Activated CD4-positive, CD25-positive, alpha-beta regulatory T cell treated with anti-CD3 and anti-CD28 coated beads, Interleukin-2, amount 50 U/mL, for 24 hours (primary cell): ENCODE measurements at places on chromosomes 4 and X.

GRCh38 chrX:68648960-68649359, 1.5 kb downstream of the STARD8 start:
- no peak for ATAC-seq

DNA sequence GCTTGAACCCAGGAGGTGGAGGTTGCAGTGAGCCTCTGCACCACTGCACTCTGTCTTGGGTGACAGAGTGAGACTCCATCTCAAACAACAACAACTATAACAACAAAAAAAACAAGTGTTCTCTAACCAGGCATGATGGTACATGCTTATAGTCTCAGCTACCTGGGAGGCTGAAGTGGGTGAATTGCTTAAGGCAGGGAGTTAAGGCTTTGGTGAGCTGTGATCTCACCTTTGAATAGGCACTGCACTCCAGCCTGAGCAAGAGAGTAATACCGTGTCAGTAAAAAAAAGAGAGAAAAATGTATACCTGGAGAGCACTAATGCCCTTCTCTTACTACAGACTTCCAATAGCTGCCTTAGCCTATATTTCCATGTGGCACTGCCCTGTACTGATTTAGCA, 18.9 kb upstream of the USP9X start:
- ATAC-seq: no peak

DNA sequence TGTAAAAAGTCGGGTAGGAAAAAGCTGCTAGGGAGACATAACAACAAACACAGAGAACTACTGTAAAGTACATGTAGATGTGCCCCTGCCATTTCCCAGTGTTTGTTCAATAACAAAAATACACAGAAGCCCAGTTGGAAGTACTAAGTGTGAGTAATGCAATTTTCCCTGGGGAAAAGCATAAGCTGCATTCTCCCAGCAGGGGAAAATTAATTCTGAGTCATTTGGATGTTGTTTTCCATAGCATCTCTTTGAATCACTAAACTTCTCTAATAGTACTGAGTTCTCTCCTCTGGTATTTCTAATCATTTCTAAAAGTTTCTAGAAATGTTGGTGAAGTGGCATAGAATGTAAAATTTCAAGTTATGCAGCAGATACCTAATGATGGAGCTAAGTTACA, 1114.9 kb downstream of the C4orf33 start:
- ATAC-seq: no peak

- no peak for ATAC-seq
These were observed 2649.3 kb downstream of the PCDH7 start for GRCh38 chr4:33369446-33369845.

- no peak for ATAC-seq
These were observed 58.7 kb upstream of the KLF3 start for GRCh38 chr4:38605181-38605752.

- ATAC-seq: peak; percentile 51
These were observed 81.9 kb upstream of the HPGD start for GRCh38 chr4:174604198-174604597.

GRCh38 chr4:81676537-81676936, 204.8 kb upstream of the RASGEF1B start:
- ATAC-seq: no peak

DNA sequence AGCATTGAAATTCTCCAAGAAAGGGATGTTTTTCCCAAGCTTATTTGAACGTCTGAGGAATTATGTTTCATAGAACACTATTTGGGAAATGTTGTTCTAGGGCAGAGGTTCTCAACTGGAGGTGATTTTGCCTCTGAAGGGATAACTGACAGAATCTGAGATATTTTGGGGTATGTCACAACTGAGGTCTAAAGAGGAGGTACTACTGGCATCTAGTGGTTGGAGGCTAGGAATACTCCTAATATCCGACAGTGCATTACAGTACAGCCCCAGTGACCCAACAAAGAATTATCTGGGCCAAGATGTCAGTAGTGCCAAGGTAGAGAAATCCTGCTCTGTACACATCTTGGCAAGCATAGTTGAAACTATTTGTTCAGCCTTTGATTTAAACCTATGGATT, 6.4 kb downstream of the HSPA4L start:
- no peak for ATAC-seq

GRCh38 chrX:13581554-13581953, 12.2 kb downstream of the EGFL6 start:
- no peak for ATAC-seq

DNA sequence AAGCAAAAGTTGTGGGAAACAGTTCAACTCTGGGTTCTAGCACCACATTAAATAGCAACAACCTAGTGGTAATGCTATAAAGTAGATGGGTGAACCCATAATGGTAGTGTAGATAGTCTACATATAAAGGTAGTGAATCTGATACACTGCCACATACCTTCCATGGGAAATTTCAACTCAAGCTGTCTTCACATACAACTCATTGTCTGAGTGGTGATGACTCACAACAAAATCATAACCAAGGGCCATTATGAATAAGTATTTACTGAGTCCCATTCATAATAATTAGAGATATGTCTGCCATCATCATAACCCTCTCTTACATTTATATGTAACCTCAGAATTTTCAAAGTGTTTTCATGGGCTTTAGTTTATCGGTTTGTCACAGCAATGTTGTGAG, 34.8 kb downstream of the EGF start:
- ATAC-seq: peak; percentile 84

DNA sequence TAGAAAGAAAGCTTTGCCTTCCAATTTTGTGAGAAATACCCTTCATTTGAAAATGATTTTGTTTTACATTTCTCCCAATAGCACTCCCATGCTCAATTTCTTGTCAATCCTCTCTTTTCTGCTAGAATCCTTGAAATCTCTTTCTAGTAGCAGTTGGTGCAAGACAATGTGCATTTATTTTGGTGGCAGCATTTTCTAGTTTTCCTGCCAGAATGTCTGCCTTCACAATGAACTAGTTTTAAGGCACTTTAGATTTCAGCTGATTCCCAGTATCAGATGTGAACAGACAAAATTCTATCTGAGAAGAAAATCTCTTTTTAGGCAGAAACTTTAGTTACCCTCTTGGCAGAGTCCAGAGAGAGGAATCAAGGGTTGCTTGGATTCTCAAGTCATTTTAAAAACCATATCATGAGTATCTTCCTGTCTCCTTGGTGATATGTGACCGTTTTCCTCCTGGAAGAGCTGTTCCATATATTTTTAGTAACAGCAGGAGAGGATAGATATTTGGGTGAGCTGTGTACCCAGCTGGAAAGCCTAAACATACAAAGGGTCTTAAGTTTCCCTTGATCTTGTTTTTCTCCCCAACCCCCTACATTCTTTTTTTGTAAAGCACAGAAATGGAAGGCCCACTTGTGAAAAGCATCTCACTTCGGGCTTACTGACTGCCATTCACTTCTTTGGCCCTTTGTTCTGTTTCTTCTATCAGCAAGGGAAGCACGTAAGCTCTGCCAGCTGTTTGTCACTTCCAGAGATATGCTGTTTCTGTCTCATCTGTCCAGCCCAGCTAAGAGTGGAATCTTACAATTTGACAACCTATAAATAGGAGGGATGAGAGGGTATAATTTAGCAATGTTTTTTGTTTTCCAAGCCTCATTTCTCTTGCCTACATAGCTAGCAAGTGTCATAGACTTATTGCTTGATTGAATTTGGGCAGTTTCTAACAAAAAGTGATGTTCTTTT, 38.7 kb downstream of the TSPAN7 start:
- no peak for ATAC-seq

- ATAC-seq: no peak
These were observed 162.0 kb downstream of the FAM47B start for GRCh38 chrX:35104626-35105025.

GRCh38 chr4:188986271-188986689, 847.0 kb downstream of the TRIML1 start:
- ATAC-seq: no peak

GRCh38 chrX:11347300-11347699, 54.1 kb downstream of the AMELX start:
- no peak for ATAC-seq

DNA sequence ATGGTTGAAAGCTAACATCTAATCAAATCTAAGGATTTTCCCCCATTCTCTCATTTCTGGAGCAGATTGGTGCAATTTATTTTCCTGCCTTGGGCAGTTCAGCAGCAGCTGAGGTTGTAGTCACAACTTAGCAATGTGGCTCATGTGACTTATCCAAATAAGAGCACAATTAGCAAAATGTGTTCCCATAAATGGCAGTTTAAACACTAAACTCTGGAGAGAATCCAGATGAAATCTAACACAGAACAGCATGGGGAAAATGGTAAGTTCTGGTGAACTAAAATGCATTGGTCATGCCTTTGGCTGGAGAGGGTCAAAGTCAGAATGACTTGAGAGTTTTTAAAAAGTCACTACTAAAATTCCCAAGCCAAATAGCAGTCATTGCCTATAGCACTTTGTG, 422.6 kb upstream of the DIPK2B start:
- no peak for ATAC-seq

- no peak for ATAC-seq
These were observed 204.1 kb upstream of the NEIL3 start for GRCh38 chr4:177105536-177105935.

- ATAC-seq: no peak
These were observed 109.0 kb upstream of the AADAT start for GRCh38 chr4:170198747-170199146.

- no peak for ATAC-seq
These were observed 554 bp downstream of the KLHL15 start for GRCh38 chrX:24026432-24026831.

DNA sequence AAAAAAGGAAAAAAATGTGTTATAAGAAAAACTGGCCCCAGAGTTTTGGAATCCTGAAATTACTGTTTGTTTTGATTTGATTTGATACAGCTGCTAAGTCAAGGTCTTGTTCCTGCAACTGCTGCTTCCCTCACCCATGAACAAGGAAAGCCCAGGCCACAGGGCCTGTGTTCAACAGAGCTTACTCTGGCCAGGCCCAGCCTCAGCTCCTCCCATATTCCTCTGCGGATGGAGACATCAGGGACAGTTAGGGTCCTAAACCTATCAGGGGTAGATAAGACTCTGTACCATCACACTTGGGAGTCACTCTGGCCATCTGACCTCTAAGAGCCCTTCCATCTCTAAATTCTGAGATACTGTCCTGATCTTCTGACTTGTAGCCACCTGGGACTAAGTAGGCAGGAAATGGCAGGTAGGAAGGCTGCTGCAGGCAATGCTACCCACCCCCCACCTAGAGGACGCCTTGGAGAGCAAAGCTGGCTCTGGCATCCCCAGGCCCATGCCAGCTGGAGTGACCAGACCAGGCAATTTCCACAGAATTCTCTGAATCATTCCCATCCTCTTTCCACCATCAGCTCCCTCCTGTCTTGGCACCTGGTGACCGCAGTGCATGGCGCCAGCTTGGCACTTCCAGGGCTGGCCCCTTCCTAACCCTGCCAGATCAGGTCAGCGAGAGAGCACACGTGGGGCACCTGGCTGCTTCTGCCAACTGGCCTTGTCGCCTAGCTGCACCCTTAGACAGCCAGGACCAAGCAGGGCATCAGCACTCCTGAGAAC, 58.0 kb upstream of the TMEM33 start:
- no peak for ATAC-seq

GRCh38 chrX:31323658-31324057, 251.8 kb upstream of the FTHL17 start:
- no peak for ATAC-seq

GRCh38 chr4:94226763-94227162, 19.1 kb downstream of the SMARCAD1 start:
- ATAC-seq: no peak

DNA sequence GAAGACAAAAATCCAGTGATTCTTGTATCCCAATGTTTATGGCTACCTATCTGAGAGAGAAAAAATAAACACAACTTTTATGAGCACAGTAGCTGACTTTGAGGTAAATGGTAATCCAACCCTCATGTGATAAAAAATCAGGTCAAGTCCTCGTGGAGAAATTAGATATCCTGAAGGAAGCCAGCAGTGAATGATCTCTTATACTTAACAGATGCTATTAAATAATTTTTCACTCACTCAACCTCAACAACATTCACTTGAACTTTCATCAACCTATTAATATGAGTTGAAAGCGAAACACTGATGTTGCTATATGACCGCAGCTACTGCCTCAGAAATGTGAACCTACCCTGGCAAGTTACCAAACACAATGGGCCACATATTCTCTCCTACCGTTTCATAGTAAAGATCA, 105.4 kb downstream of the GPC3 start:
- ATAC-seq: no peak

DNA sequence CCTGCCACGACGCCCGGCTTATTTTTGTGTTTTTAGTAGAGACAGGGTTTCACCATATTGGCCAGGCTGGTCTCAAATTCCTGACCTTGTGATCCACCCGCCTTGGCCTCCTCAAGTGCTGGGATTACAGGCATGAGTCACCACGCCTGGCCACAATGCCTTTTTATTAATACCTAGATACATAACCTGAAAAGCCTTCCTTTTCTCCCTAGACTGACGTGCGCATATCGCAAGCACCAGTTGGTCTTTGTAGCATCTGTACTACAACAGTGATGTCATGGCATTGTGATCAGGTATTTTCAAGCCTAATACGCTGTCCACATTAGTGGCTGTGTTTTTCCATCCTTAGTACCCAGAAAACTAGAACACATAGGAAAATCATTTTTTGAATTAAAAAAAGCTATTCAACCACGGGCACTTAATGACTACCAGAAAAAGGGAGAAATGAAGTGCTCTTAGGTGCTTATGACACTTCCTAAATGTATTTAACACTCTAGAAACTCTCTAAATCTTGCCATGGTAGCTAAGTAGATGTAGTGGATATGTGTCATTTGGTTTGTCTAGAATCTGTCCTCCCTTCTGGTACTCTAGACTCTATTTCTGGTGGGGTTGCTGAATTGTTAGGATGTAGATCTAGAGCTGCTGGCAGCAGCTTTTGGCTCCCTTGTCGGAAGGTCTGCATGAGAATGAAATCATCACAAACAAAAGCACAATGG, 707.8 kb downstream of the STIM2 start:
- no peak for ATAC-seq

- no peak for ATAC-seq
These were observed 209.9 kb downstream of the SHROOM3 start for GRCh38 chr4:76644831-76645485.

DNA sequence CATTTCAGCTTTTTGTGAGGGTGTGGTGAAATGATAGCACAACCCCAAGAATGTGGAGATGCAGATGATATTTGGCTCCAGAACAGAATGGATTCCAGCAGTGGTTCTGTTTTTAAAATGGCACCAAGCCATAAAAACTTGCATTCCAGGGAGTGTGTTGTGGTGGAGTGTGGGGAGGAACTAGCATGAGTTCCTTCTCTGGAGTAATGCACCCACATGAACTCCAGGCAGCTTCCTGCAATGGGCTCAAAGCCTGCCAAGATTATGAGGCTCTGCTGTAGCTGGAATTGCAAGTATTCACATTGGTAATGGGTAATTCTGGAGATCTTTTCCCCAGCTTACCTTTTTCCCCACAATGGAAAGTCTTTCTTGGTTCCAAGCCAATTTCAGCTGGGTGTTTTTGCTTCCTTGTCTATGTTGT, 161.4 kb downstream of the RAB28 start:
- ATAC-seq: no peak

GRCh38 chr4:100582146-100582545, 64.3 kb upstream of the EMCN start:
- ATAC-seq: no peak

- no peak for ATAC-seq
These were observed 791 bp downstream of the GUCY1B1 start for GRCh38 chr4:155759372-155760252.
